ENCODE measurements at places on chromosomes 5 and 9.
A peak's percentile ranks its signal among the peaks of the same experiment; 100 is the strongest.

DNA sequence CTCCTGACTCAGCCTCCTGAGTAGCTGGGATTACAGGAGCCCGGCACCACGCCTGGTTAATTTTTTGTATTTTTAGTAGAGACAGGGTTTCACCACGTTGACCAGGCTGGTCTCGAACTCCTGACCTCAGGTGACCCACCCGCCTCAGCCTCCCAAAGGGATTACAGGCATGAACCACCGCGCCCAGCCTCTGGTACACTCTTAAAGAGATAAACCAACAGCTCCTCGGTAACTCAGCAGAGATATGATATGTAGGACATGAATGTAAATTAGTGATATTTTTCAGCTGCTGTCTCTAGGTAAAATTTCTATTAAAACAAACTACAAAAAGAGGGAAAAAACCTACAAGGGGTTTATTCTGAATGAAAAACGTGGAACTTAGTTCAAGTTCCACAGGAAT, 42.8 kb upstream of the HK3 start:
- DNase-seq = no peak

GRCh38 chr5:5145651-5146529, 5.8 kb downstream of the ADAMTS16 start:
- DNase-seq = no peak

DNA sequence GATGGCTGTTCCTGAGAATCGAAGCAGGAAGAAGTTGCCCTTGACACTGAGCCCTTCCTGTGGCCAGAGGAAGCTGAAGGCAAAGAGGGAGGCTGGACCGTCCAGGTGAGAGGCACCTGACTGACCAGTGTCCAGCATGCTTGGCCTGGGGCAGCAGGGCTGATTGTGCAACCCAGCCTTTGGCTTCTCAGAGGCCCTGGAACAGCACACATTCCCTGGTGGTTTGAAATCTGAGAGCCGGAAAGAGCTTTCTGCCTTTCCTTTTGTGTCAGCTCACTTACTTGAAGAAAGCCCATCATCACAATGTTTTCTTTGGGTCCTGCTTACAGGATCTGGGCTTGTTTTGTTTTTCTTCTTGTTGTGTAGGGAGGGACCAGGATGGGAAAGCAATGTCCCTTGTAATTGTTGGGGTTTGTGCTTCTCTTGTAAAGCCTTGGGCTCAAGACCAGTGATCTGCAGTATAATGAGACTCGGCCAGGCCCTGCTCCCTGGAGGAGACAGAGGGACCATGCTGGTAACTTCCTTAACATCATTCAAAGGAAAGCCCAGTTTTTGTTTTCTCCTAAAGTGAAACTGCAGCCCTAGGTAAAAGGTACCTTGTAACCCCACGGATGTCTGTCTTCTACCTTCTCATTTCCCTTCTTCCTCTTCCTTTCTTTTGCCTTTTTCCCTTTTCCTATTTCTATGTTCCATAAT, 213.7 kb downstream of the NXNL2 start:
- no peak for DNase-seq

DNA sequence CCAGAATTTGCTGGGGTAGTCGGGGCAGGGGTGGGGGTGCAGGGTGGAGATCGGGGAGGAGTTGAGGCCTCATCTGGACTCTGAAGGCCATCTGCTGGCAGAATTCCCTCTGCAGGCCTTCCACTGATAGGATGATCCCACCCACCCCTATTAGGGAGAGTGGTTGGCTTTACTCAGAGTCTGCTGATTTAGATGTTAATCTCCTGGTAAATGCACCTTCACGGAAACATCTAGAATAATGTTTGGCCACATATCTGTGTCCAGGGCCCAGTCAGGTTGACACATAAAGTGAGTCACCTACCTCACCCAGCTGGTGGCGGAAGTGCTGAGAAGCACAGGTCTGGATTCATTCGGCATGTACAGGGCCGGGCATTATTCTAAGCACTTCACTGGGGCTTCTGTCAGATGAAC, 50.0 kb downstream of the DAPK1 start:
- DNase-seq = no peak

- no peak for DNase-seq
Measured at GRCh38 chr5:77946381-77947040, 170.4 kb upstream of the TBCA start.

GRCh38 chr5:61298066-61298465, 34.0 kb upstream of the ZSWIM6 start:
- no peak for DNase-seq

- DNase-seq = no peak
Measured at GRCh38 chr5:15791274-15791673, 291.3 kb downstream of the FBXL7 start.

GRCh38 chr9:113011911-113012381, at the start of gene ZNF883:
Gene ZNF883 (minus strand): TSS chr9:113012192.
- DNase-seq = no peak

- DNase-seq = no peak
Measured at GRCh38 chr5:10912435-10912834, 151.4 kb upstream of the DAP start.

DNA sequence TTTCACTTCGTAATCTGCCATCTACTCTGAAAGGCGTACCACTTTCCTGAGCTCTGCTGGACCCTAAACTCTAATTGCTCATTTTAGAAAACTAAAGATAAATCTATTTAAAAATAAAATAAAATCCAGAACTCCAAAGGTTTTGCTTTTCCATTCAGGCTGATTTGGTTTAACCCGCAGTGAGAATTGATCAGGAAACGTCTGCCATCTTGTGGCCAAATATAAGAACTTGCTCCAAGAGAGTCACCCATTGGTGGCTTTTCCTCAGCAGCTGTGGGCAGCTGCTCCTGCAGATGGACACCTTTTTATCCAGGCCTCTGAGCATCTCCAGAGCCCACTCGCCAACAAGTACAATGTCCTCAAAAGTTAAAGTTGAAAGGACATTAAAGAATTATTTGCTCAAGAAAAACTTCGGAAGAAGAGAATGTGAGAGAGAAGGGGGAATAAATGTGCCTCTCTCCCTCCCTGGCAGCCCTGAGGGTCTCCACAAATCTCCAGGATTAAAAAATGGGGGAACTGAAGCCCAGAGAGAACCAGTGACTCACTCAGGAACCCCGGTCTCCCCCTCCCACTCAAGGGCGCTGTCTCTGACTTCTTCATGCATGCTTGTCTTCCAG, 4.1 kb downstream of the SAXO1 start:
- peak; percentile 64 for DNase-seq

GRCh38 chr5:62309107-62309506, 3.1 kb downstream of the KIF2A start:
- no peak for DNase-seq

GRCh38 chr5:72434056-72434780, 73.0 kb downstream of the ZNF366 start:
- no peak for DNase-seq

DNA sequence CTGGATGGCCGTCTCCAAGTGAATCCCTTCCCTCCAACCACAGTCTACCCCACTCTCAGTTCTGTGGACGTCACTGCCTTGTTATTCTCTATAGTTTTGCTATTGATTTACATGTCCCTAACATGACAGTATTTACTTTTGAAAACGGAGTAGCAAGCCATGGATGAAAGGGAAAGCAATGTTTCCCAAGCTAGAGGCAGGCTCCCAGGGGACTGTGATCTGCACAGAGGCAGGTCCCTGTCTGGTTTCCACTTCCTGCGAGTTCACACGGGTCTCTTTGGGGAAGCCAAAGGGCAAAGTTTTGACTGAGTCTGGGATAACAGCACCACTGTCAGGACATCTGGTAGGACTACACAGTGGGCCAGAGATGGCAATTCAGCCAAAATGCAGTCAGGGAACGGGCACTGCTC, 12.7 kb downstream of the C9orf153 start:
- DNase-seq = no peak

DNA sequence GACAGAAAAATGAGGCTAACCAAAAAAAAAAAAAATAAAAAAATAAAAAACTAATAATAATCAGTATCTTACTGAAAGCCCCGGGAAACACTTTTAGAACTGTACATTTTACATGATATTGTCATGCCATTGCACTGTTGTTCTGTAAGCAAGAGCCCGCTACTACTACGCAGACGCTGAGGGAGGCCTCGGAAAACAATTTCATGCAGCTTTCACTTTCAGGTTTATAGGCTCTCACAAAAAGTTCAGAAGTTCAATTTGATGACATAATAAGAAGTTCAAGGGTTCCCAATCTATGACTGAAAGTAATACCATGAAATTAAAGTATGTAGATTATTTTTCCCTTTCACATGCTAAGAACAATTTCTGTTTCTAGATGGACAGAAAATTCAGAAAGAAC, 318.3 kb upstream of the ITGA1 start:
- DNase-seq = no peak

GRCh38 chr9:111036429-111036789, 1.9 kb downstream of the LPAR1 start:
- no peak for DNase-seq

- no peak for DNase-seq
Measured at GRCh38 chr9:114685951-114686350, 4.0 kb upstream of the TEX48 start.

DNA sequence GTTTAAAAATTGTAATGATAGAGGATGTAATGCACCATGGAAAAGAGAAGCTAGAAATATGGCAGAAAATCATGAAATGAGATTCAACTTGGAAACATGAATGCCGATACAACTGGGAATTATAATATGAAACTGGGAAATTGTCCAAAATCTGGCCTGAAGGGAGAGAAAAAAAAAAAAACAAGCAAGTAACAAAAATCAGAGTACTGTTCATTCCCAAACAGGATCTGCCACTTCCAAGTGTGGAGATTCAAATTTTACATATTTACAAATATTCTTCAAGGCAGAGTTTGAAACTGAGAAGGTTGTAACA, 56.6 kb upstream of the MOCS2 start:
- no peak for DNase-seq

DNA sequence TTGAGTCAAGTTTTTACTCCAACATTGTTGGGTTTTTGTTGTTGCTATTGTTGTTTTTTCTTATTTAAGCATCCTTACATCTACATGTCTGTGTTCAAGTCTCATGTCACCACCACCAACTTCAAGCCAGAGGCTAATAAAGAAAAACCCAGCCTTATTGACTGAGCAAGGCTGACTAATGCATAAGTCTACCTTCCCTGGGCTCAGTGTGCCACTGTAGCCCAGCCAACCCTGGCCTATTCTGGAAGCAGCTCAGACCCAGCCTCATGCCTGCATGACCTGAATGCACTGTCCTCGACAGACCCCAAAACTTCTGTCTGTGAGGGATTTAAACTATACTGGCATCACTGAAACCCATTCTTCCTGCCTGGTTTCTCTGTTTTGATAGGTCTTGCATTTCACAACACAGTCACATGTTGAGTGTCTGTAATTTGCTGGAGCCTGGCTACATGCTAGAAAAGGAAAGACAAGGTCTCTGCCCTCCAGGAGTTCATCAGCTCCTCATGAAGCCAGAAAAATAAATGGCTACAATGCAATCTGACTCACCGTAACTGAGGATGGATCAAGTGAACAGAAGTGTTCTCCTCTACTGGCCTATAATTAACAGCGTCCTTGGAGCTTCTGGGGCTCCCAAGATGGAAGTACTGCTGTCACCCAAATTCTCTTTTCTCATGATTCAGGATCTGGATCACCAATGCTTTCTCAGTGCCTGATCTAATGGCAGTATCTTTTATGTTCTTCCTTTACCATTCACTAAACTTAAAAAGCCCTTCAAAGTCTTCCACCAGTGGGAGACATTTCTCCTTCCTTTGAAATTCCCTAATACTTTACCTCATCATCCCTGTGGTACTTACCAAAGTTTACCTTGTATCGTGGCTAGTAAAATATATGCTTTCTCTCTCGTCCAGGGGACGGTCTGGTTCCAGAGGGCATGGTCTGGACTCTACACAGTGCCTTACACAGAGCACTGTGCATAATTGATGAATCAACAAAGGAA, 103.9 kb upstream of the IFNE start:
- no peak for DNase-seq

DNA sequence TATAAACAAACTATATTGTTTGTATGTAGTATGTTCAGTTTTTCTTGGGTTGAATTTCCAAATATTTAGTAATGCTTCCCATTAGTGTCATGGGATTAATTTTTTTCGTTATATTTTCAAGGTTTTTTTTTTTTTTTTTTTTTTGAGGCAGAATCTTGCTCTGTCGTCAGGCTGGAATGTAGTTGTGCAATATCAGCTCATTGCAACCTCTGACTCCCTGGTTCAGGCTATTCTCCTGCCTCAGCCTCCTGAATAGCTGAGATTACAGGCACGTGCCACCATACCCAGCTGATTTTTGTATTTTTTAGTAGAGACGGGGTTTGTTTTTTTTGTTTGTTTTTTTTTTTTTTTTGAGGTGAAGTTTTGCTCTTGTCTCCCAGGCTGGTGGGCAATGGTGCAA, 10.6 kb downstream of the DDX46 start:
- no peak for DNase-seq

DNA sequence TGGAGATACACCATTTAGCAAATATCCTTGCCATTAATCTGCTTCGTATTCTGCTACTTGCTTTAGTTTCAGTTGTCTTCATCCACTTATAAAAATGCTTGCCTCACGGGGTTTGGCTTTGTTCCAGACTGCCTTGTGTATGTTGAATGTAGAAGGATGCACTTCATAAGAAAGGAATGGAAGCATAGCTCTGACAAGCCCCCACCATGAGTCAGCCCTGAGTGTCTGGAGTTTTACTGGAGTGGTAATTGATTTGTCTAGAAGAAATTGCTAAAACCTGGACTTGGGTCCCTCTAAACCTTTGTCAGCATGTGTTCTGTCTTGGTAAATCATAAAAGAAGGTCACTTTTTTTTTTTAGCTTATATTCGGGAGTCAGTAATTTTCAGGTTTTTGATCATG, 4.6 kb downstream of the TEX48 start:
- DNase-seq = no peak

DNA sequence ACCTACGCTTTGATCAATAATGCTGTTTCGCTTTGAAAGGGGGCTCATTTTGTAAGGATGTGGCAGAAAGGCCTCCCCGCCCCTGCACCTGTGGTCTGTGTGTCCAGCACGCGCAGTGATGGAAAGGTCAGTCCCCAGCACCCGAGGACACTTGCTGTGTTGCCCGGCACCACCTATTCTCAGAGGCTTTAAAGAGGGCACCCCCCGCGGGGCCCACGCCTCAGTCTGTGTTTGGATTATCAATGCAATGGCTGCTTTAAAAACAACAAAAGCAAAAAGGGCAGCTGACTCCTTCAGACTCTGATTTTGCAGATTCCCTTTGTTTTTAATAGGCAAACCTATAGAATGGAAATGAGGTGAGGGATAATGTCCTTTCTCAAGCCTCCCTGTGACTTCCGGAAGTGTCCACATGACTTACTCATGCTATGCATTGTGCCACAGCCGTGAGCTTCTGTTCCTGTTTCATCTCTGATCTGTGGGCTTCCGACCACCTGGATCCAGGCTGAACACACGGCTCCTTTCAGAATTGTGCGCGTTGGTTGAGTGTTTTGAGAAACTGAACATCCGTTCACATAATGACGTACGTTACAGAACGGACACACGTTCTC, 416.2 kb downstream of the IRX2 start:
- no peak for DNase-seq

- DNase-seq = no peak
Measured at GRCh38 chr9:2050236-2050635, 35.1 kb downstream of the SMARCA2 start.

- DNase-seq = no peak
Measured at GRCh38 chr5:106730912-106731311, 939.8 kb downstream of the EFNA5 start.

Measured in GM12891 (cell line).